ENCODE measurements at places on chromosomes 4 and X.

- no peak for DNase-seq
Observed at GRCh38 chr4:140110542-140111215, 43.3 kb downstream of the MAML3 start.

DNA sequence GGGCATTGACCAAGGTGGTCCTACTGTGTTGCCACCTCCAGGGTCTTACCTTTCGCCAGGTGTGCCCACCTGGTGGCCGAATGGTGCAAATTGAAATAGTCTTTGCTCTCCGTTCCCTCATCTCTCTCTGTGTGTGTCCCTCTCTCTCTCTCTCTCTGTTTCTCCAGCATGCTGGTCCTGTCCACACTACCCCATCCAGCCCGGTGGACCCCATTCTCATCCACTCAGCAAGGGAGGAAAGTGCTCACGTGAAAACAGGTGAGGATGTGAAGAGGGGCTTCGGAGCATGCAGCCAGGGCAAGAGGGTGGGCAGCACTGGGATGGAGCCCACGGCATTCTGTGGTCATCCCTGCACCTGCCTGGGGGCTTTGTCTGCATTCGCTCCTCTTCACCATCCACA is 150.1 kb downstream of the CRLF2 start:
- no peak for DNase-seq

DNA sequence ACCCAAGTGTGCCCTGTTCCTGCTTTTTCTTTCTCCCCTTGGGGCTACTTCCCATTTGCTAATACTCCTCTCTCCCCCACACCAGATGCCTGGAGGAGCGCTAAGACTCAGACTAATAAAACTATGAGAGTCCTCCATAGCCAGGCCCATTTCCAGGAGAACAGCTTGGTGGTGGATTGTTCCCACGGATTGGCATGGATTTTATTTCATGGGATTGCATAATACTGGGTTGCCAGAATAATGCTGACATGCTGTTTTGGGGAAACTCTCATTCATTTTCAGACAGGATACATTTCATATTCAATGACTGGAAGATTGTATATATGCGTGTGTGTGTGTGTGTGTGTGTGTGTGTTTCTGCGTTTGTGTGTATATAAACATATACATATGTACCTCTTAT is 447.5 kb upstream of the PITX2 start:
- DNase-seq = no peak

DNA sequence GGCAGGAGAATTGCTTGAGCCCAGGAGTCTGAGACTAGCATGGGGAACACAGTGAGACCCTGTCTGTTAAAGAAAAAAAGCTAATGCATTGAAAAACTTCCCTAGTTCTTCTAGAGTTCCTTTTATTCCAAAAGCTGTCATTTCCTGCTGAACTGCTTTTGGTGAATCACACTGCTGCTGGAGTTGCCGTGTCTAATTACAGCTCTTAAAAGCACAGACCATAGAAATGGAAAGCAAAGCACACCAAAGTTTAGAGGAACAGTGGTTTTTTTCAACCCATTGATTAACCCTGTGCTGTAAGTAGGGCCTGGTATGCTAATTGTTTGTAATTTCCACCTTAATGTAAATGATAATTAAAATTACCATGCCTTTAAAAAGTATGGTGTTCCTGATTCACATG is 52.4 kb downstream of the SEPTIN11 start:
- no peak for DNase-seq

DNA sequence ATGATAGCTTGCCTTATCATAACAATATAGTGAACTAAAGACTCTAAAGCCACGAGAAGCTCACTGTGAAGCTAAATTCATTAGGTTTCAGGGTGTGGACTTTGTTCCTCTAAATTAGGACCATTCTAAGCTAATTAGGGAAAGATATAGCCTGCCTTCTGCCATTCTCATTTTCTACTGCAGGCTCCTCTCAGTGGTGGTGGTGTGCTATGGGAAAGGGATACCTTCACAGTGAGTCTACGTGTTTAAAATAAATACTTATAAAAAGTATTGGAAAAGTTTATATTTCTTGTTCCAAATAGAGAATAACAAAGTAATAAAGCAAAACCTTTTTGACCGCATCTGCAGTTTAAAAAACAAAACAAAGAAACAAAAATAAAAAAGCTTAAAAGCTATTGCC is 327.7 kb downstream of the PAPSS1 start:
- DNase-seq = no peak

- DNase-seq = no peak
Observed at GRCh38 chrX:70089604-70090297, 27.5 kb downstream of the OTUD6A start.

DNA sequence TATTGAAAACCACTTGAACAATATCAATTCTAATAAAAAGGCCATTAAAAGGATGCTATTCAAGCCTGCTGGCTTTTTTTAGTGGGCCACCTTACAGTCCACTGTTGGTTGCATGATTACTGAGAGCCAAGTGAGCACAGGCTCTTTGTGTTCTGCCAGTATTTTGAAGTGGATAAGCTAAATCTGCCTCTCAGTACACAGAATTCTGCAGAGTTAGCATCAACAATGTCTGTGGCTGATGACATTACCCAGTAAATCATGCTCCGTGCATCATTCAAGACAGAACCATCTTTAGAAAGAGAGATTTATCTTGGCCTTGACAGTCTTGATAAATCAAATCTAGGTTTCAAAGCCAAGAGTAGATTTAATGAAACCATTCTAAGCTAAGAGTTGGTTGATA is 119.0 kb upstream of the GNPDA2 start:
- no peak for DNase-seq

DNA sequence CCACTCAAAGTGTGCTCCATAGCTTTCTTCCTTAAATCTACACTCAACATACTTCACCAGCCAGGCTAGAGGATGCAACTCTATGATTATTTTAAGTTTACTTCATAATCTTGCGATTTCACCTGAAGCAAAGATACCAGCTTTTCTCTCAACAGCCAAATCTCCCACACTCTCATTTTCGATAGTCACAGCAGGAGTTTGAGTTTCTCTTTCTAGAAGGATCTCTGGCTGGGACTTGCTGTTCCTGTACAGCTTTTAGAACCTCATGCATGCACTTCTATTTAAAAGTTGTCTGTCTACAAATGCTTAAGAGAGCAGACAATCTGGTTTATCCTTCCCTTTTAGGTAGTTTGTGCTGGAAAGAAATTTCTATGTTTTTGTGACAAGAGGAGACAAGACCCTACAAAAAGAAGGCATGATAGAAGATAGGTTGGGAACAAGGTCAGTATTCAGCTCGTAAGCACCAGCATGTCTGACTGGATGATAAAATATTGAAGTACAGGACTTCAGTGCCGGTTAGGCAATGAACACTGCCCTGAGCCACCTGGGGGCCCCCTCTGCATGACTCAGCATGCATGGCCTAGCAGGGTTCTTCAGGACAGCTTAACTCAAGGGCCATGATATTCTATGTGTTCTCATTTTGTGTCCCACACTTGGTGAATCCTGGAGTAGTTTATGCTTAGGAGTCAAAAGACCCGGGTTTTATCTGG is 65.6 kb downstream of the ATXN3L start:
- no peak for DNase-seq

GRCh38 chr4:182478475-182478874 is 235.3 kb downstream of the TENM3 start:
- peak; percentile 20 for DNase-seq

GRCh38 chrX:139803224-139803623 is 95.3 kb upstream of the MCF2 start:
- DNase-seq = no peak

DNA sequence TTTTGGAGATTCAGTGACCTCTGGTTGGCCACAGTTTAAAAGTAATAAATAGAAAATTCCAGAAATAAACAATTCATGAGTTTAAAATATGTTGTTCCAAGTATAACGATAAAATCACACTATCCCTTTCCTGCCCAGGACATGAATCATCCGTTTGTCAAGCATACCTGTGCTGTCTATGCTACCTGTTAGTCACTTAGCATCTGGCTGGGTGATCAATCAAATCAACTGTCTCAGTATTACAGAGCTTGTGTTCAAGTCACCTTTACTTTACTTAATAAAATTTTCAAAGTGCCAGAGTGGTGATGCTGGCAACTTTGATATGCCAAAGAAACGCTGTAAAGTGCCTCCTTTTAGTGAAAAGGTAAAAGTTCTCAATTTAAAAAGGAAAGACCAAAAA is 979.5 kb upstream of the NDST4 start:
- no peak for DNase-seq

DNA sequence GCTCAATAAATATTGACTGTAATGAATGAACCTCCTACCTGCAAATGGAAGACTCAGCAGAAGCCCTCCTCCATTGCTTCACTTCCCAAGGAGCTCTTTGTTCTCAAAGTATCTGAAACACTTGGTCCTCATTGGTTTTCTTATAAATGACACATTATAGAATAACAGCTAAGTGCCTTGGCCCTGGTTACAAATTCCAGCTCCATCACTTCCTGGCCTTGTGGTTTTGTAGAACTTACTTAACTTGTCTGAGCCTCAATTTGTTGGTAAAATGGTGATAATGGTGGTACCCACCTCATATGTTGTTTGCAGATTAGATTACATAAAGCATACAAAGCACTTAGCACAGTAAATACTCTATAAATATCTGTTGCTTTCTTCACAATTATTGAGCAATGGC is 25.2 kb upstream of the SMIM20 start:
- DNase-seq = no peak

- DNase-seq = no peak
Observed at GRCh38 chr4:17482716-17483115, 29.2 kb downstream of the QDPR start.

DNA sequence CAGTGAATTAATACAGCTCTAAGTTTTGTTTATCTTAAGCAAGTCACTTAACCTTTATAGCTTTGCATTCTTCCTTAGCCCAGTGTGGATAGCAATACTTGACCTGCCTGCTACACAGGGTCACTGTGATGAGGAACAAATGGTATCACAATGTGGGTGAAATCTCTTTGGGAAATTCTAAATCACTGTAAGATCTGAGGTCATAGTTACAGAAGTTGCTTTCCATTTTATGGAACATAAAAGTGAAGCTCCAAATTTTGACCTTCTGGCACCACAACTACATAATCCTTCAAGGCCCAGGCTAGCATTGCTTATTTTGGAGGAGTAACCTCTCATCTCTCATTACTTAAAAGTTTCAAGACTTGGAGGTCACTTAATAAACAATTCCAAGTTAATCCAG is 227.7 kb downstream of the USP46 start:
- no peak for DNase-seq

DNA sequence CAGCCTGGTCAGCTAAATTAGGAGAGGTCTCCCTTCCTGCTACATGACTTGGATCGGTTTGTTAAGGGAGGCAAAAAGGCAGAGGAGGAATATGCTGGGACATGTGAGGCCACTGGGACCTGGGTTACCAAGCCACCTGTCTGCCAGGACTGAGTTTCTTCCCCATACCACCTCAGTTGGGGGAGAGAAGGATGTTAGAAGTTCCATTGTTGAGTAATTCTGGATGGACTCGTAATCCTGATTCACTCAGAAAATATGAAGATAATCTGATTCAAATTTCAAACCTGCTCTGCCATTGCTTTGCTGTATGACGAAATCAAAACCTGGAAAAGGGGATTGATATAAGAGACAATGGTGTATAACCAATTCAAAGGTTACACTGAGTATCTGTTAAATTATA is 97.4 kb upstream of the S100G start:
- no peak for DNase-seq

- DNase-seq = no peak
Observed at GRCh38 chr4:145490796-145491195, 9.1 kb downstream of the SMAD1 start.

DNA sequence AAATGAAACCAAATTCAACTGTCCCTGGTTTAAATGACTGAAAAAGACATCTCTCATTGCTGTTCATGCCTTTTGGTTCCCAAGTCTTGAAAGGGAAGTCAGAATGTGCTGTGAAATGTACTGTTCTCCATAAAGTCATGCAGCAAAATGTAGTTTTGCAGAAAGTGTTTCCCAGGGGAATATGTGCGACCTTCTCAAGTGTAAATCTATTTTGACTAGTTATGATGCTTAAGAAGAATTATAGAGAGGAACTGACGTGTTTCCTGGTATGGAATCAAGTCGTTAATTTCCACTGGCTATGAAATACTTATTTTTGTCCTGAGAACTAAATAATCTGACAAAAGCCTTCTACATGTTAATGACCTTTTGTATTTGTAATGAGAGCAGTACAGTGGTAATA is 223.1 kb downstream of the CLCN4 start:
- peak; percentile 11 for DNase-seq

DNA sequence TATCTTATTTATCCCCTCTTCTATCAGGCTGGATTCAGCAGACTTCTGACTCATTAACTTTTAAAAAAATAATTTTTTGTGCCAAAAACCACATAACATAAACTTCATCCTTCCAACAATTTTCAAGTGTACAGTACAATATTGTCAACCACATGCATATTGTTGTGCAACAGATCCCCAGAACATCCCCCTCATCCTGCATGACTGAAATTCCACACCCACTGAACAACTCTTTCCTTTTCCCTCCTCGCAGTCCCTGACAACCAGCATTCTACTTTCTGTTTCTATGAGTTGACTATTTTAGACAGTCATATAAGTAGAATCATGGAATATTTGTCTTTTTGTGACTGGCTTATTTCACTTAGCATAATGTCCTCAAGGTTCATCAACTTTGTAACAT is 2.2 kb upstream of the MID2 start:
- no peak for DNase-seq

GRCh38 chr4:76744241-76744921 is 153.6 kb downstream of the SOWAHB start:
- DNase-seq = no peak

DNA sequence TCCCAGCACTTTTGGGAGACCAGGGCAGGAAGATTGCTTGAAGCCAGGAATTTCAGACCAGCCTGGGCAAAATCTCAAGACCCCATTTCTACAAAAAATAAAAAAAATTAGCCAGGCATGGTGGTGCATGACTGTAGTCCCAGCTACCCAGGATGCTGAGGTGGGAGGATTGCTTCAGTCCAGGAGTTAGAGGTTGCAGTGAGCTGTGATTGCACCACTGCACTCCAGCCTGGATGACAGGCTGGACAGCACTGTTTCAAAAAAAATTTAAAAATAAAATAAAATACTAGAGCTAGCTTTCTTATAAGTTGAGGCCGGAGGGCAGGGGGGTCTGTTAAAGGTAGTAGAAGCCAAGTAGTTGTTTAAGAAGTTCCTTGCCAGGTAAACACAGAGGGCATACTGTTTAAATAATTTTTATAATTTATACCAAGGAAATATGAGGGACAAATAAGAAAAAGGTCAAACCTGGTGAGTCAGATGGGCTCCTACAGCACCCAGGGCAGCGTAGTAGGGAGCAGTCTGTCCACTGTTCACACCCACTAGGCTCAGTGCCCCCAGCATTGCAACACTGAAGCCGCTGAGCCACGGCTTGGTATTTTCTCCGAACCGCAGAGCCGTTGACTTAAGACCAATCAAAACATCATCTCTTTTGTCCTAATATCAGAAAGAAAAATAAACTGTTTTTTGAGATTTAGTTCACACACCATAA is 17.3 kb downstream of the COQ2 start:
- no peak for DNase-seq

DNA sequence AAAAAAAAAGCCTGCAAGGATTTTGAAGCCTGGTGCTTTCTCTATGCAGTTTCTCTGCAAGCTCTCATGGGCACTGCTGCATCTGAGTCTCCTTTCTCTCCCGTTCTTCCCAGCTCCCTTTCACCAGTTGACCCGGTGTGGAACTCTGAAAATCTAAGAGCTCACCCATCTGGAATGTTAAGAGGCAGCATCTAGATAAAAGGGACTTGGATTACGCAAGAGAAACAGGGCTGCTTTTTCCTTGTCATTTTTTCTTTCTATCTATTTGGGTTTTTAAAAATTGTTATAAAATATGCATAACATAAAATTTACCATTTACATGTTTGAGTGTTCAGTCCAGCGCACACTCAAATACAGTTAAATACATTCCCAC is 95.2 kb upstream of the RPS6KA3 start:
- DNase-seq = no peak
